HT1080 (cell line): ENCODE measurements at places on chromosomes 13 and 19.

DNA sequence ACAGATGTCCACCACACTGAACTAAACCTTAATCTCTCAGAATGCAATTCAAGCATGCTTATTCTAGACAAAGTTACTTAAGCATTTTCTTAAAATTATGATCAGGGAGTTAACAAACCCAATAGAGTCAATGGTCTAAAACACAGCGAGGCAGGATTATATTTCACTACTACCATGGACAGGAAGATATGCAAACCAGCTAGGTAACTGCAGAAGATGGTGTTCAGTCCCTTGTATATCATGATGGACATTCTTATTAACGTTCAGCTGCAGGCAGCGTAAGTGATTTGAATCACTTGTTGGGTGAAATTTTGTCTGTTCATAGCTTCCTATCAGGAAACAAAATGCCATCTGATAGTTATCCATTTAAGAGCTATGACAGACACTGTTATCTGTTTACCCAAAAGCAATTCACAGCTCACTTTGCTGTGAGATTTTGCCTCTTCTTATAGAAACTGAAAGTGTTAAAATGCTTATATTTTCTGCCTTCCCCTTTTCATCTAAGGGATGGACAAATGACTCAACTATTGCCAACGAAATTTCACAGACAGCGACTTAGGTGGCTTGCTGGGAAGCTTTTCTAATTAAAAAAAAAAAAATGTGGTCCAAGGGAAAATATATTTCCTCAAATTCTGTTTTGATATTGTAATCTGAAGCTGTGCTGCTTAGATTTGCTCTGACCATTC lies 591.9 kb downstream of the DACH1 start:
- DNase-seq = no peak

DNA sequence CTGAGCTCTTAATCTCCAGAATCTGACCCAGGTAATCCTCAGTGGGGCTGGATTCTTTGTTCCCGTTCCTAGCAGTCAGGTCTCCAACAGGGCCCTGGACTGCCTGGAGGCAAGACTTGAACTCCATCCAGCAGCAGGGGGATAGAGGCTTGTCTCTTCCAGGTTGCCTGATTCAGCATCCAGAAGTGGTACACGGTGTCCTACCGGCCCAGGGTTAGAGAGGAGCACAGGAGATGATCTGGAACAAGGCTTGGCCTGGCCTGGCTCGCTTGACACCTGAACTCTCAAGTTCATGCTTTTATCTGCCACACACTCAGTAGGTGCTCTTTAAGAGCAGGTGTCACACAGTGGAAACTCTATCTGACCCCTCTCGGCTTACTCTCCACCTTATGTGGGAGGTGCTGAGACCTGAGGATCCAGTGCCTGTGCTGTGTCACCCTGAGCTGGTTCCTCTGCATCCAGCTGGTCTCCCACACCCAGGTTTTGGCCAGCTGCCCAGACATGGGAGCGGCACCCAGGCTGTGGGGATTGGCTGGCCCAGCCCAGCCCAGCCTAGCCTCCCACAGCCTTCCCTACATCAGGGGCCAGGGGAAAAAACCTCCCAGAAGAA lies at the start of gene CYP4F3:
Gene CYP4F3 (plus strand): TSS at position 604 of the 610 bp plus-strand sequence. CDS start 519 bp downstream, outside the sequence.
- DNase-seq = peak; percentile 29

DNA sequence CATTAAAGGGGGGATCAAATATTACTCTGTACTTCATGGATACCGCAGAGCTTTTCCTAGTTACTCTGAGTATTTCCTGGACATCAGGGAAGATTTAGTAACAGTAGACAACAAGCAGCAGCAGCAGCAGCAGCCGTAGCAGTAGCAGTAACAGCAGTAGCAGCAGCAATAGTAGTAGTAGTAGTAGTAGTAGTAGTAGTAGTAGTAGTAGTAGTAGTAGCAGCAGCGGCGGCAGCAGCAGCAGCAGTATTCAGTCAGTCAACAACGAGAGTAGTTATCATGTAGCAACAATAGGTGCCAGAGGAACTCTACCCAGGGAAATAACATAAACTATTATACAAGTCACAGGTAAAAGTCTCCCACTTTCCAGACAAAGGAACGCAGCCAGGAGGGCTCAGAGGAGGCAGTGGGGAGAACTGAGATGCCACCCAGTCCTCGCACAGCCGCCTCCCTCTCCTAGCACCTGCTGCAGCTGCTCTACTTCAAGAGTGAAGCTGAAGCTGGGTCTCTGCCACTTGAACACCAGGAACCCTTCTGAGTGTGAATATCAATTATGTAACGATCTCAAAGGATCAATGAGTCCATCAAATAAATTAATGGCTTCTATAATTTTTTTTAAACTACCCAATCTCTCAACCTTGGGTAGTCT lies 1.3 kb upstream of the DOCK9 start:
- no peak for DNase-seq

DNA sequence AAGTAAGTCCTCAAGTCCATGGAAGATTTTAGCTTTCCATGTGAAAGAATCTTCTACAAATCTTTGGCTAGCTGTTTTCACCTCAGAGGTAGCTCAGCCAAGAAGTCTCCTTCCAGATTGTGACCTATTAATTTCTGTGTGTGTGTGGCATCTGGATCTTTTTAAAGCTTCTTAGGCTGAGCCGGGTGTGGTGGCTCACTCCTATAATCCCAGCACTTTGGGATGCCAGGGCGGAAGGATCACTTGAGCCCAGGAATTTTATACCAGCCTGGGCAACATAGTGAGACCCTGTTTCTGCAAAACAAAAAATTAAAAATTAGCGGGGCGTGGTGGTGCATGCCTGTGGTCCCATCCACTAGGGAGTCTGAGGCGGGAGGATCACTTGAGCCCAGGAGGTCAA lies 13.4 kb upstream of the SLC44A2 start:
- DNase-seq = no peak

DNA sequence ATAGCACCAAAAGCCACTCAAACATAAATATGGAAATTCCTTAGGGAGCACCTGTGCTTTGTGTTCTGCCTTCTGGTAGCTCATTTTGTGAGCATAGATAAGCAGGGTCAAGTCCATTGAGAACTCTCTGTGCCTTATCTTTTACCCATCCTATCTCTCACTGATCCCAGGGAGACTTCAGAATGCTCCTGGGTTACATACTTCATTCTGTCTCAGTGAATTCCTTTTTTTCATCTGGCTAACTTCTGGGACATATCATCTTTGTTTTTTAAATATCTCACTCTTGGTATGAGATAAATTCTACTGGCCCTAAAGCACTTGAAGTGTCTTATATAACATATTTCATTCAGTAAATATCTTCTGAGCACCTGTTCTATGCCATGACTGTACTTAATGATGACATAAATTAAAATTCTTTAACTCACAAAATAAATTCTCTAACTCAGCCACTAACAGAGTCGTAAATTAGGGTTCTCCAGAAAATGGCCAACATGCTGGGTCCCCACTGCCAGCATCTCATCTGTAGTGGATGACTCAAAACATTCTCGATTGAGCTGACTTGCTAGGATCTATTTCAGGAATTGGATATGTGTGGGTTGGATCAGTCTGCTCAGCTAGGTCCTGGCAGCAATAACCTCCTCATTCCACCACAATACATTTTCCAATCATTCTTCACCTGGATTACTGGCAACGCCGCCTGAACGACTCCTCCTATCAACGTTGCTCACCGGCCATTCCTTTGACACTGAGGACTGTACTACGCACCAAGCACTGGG lies 170.2 kb downstream of the FOXO1 start:
- DNase-seq = no peak

GRCh38 chr19:45200568-45200967 lies 22.0 kb downstream of the BLOC1S3 start:
- peak; percentile 47 for DNase-seq

DNA sequence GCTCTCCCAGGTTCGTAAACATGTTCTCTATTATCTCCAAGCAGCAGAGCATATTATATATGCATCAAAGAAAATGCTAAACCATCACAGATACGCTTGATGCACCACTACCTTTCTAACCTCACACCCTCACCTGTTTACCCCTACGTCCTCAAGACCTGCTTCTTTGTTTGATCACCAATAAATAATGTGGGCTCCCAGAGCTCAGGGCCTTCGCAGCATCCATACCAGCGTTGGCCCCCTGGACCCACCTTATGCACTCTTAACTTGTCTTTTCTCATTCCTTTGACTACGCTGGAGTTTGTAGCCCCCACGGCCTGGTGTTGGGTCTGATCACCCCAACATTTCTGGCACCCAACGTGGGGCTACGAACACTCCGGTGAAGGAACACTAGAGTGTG lies 10.0 kb upstream of the ZNF443 start:
- DNase-seq = no peak

GRCh38 chr19:24178207-24178606 lies 91.2 kb downstream of the ZNF254 start:
- no peak for DNase-seq

- DNase-seq = peak; percentile 85
Measured at GRCh38 chr13:40152145-40152544, 496.7 kb downstream of the COG6 start.

DNA sequence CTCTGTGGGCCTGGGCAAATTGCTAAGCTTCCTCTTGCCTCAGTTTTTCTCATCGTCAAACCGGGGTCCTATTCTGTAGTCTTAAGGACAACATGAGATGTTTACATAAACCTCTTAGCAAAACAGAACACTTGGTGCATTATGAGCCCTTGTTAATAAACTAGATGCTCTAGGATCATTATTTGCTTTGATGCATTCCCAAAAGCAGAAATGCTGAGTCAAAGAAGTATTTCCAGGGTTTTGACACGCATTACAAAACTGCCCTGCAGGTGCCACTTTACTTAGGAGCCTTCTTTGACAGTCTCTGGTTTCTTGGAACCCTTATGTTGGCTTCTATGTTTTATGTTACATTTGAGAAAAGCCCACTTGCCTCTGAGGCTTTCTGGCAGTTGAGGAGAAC lies 12.1 kb downstream of the AKAP11 start:
- DNase-seq = no peak

GRCh38 chr19:44848036-44848811 lies 2.1 kb downstream of the NECTIN2 start:
- peak; percentile 47 for DNase-seq

DNA sequence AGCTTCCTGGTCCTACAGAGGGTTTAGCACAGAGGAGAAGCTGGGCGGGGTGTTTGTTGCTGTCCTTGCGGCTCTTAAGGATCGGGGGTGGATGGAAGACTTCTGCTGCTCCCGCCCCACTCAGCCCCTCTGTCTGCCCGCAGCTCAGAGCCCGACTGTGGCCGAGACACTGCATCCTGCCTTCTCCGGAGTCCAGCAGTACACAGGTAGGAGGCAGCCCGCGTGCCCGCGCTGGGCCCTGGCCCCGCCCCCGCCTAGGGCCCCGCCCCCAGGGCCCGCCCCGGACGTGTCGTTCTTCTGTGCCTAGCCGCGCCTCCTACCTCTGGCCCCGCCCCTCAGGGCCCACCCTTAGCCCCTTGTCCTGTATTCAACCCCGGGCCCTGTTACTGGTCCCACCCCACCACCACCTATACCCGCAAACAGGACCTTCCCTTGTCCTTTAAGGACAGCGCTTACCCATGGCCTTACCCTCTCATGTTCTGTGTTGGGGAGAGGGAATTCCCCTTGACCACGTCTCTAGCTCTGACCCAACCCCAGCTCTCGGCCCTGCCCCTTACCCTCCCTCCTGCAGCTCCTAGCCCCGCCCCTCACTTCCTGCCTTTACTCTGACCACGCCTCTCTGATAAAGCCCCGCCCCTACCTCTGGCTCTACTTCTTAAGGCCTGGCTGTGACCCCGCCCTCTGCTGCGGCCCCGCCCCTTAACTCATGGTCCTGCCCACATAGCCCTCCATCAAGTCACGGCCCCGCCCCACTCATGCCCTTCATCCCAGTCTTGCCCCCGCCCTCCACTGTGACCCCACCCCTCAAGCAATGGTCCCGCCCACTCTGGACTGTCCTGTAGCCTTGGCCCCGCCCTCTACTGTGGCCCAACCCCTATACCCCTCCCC lies 60.5 kb downstream of the CELF5 start:
- DNase-seq = peak; percentile 20

- peak; percentile 90 for DNase-seq
Measured at GRCh38 chr19:10424011-10424637, 3.8 kb downstream of the PDE4A start.

- DNase-seq = no peak
Measured at GRCh38 chr19:8304841-8305621, 3.1 kb downstream of the CD320 start.

GRCh38 chr13:79810669-79811068 lies 329.7 kb downstream of the NDFIP2 start:
- peak; percentile 84 for DNase-seq

DNA sequence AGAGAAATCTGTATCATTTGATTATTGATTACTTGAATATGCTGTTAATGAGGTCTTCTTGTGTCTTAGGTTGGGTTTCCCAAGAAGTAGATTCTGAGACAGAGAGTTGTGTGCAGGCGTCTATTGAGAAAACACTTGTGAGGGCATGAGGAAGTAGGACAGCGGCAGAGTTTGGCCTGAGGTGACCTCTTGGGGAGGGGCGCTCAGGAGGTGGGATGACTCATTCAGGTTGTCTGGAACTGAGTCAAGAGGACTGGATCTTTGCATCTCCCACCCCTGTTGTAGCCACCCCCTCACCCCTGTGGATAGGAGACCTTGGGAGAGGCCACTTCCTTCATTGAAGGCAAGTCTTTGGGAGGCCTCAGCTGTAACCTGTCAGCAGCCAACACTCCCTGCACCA lies 35.2 kb upstream of the WDFY2 start:
- DNase-seq = peak; percentile 38

- DNase-seq = peak; percentile 31
Measured at GRCh38 chr13:76886292-76887075, at the start of gene KCTD12. TSS of gene KCTD12 (minus strand) at chr13:76886405. CDS start at chr13:76886148, 257 bp downstream.

DNA sequence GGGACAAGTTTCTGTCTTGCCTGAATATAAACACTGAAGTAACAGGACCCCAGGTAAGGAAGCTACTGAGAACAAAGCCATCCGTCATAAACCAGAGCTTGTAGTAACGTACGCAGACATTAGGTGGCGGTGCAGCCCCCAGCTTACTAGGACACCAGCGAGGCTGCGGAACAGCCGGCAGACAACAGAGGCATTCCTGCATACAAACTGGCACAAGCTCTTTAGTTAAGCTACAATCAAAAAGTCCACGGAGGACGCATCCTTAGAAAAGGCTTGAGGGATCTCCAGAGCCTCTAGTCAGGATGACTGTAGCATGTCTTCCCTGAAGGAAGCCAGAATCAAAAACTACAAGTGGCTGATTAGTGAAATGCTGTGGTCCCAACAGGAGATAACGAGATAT lies 26.2 kb downstream of the ZNF160 start:
- no peak for DNase-seq

GRCh38 chr19:13116282-13117175 lies at the start of gene TRMT1:
TSS of gene TRMT1 (minus strand) at chr19:13116740. CDS start at chr19:13116399, 341 bp downstream.
- peak; percentile 94 for DNase-seq

DNA sequence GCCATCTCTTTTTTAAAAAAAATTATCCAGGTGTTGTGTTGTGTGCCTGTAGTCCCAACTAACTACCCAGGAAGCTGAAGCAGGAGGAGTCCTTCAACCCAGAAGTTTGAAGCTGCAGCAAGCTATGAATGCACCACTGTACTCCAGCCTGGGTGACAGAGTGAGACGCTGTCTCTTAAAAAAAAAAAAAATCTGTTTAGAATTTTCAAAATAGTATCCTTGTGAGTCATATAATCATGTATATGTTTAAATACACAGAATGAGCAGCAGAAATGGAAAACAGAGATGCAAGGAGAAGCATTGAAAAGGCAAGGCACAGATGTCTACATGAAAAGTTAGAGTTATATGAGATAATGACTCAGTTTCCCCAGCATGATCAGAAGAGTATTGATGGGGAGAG lies 31.2 kb downstream of the SYDE1 start:
- peak; percentile 70 for DNase-seq

- DNase-seq = no peak
Measured at GRCh38 chr13:112818040-112818697, 128.3 kb downstream of the ATP11A start.
